ENCODE measurements at places on chromosomes 16 and 17.

DNA sequence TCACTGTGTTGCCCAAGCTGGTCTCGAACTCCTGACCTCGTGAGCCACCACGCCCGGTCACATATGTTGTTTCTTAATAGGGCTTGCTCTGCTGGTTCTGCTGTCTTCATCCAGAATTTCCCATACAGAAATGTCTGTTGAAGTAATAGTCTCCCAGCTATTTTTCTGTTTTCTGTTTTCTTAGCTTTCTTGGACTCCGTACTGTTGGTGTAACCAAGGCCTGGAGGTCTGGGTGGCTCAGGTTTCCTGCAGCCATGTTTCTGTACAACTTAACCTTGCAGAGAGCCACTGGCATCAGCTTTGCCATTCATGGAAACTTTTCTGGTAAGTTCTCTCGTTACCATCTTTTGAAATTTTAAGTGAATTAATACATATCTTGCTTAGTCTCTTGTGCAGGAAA lies 2.8 kb downstream of the SF3B3 start:
- no peak for DNase-seq

DNA sequence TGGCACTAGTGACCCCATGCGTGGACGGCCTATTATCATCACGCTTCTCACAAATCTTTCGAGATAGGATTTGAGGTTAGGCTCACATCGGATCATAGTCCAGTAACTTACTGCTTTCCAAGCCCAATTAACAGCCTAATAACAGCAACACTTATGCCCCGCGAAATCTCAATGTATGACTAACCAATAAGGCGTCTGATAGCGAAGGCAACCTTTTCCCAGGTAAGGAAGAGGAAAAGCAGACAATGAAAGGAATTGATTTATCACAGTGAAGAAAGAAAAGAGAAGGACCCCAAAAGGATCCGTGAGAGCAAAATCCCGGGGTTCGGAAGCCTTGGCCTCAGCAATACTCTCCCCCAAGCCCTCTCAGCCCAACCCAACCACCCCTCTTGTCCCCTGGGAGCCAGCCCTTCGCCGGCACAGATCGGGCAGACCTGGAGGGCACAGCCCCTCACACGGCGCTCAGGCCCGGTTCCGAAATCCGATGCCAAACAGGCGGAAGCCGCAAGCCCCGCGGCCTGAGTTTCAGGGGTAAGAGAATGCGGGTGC lies 534 bp downstream of the GPATCH8 start:
- peak; percentile 5 for DNase-seq

GRCh38 chr16:77033516-77033915 lies 157.5 kb upstream of the MON1B start:
- no peak for DNase-seq

GRCh38 chr17:35752471-35752870 lies 568 bp downstream of the GAS2L2 start:
- no peak for DNase-seq

DNA sequence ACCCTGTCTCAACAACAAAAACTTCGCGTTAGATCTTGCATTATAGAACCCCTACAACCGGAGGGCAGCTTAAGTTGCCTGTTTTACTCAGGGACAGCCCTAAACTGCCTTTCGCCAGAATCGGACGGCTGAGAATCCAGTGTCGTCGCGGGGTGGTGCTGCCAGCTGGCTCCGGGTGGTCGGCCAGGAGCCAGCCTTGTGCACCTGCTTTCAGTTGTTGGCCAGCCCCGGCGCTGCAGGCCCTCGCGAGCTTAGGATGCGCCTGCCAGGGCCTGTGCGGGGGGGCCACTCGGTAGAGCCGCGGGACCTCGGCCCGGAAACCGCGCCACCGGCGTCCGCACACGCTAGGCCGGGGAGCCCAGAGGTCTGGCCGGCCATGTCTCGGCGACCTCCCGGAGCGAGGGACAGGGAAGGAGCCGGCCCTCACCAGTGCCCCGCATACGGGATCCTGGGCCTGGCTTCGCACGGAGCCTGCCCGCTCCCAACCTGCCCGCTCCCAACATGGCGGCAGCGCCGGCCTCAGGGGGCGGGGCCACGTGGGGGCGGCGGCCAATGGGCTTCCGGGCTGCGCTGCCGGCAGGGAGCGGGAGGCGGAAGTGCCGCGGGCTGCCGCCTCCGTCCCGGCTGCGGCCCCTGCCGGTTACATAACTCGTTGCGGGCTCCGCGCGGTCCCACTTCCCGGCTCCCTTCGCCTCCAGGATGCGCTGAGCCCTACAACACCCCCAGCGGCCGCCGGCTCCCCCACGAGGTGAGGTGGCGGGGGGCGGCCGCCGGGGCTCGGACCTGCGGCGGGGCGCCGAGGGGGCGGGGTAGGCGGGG lies 14.2 kb downstream of the NAA60 start:
- DNase-seq: peak; percentile 79

- DNase-seq: no peak
Observed at GRCh38 chr17:59073972-59074371, 32.7 kb downstream of the TRIM37 start.
